Astrocyte of the spinal cord (primary cell): ENCODE measurements at places on chromosomes 7 and 10.

GRCh38 chr7:151425670-151426440 lies 14.1 kb downstream of the CRYGN start:
- DNase-seq: peak; percentile 73

- DNase-seq: no peak
These were observed 1.2 kb downstream of the PARP12 start for GRCh38 chr7:140061607-140061930.

DNA sequence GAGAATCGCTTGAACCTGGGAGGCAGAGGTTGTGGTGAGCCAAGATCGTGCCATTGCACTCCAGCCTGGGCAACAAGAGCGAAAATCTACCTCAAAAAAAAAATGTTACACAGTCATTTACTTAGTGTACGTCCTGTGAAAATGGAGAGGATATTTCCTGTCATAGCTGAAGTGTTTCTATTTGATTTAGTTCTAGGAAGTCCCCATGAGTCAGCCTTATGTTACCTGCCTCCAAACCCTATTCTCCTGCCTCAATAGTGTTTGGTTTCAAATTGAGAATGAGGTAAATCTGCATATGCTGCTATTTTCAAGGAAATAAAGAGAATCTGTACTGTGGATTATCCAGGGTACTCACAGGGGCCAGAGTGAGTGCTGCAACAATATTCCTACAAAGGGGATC lies 1284.5 kb upstream of the AUTS2 start:
- DNase-seq: no peak

DNA sequence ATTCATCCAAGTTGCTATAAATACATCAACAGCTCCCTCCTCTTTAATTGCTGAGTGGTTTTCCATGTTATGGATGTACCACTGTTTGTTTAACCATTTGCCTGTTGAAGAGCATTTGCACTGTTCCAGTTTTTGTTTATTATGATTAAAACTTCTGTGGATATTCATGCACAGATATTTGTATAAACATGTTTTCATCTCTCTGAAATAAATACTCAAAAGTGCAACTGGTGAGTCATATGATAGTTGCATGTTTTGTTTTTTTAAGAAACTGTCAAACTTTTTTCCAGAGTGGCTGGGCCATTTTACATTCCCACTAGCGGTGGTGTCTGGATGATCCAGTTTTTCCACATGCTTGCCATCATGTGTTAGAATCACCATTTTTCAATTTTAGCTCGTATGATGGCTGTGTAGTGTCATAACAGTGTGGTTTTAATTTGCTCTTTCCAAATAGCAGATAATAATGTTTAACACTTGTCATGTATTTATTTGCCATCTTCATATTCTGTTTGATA lies 33.6 kb downstream of the MEOX2 start:
- DNase-seq: no peak

GRCh38 chr7:151851145-151851751 lies 25.7 kb downstream of the PRKAG2 start:
- no peak for DNase-seq

DNA sequence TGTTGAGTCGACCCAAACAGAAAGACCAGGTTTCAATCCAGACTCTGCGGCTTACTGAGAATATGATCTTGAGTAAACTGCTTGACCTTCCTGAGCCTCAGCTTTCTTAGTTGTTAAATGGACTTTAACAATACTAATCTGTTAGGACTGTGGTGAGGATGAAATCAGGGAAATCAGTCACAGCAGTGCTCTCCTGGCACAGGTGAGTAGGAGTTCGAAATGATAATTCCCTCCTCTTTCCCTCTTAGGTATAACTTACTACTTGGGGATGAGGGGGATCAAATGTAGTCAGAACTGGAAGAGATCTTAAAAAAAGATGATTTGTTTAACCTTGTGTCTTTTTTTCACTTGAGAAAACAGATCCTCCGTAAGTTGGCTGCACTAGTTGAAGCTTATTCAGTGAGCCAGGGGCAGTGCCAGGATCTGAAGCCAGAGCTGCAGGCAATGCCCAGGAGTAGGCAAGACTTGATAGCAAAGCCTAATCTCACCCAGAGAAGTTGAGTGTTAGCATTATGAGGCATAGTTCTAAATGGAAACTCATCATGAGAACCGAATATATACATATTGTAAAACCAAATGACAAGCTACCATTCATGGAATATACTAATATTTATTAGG lies 1.8 kb upstream of the MAGI2 start:
- DNase-seq: no peak

GRCh38 chr10:58992830-58993460 lies 183.5 kb upstream of the PHYHIPL start:
- DNase-seq: no peak

DNA sequence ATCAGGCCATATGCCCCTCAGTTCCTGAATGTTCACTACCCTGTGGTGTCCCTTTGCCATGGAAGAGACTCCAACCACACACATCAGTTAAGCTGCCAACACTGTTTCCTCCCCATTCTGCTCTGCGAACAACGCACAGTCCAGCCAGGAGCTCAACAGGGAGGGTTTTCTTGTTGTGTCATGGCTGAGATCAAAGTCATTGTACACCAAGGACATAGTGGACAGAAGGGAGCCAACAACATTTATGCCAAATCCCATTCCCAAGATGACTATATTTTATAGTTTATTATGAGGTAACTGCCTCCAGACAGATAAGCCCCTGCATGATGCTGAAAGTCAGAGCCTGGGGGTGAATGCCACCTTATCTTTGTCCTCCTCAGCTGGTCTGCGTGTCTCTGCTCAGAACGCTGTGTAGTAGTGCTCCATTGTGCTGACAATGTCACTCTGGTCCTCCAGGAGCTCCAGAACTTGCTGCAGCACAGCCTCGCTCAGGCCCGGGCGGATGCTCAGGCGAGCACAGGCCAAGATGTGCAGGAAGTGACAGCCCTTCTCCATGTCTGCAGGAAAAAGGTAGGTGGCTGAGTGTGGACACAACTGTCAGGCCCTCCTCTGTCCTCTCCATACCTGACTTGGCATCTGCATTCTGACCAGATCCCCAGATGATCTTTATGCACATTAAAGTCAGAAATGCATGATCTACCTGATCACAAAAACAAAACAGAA lies 27.1 kb upstream of the SH3PXD2A start:
- DNase-seq: no peak

GRCh38 chr10:14617852-14618251 lies 156.8 kb downstream of the FAM107B start:
- no peak for DNase-seq

- peak; percentile 19 for DNase-seq
These were observed 83.1 kb upstream of the SEMA3A start for GRCh38 chr7:84277628-84278224.

GRCh38 chr10:100004805-100005510 lies 4.8 kb downstream of the DNMBP start:
- no peak for DNase-seq

DNA sequence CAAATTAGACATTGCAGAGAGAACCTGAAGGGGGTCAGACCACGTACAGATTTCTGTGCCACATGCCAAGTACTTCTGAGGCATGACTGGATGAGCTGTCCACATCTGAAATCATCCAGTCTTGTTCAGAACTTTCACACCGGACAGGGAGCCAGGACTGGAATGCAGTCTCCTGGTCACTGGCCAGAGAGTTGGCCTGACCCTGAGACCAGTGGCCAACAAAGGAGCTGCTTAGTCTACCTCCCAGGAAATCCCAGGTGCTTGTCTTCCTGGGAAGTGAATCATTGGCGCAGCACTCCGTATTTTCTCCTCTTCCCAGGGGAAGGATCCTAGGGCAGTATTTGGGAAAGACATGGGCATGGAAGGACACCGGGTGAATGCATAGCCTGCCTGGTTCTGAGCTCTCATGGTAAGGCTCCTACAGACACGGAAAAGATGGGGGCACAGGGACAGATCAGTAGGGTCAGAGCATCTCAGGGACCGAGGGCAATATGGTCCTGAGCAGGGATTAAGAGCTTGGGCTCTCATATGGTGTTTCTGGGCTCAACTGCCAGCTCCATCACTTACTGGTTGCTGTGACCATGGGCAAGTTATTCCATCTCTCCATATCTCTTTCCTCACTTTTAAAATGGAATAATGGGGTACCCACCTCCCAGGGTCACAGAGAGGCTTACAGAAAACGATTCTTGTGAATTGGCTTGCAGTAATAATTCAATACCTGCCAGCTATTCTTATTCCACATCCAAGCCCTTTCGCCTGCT lies 1.3 kb upstream of the SCD start:
- peak; percentile 79 for DNase-seq

DNA sequence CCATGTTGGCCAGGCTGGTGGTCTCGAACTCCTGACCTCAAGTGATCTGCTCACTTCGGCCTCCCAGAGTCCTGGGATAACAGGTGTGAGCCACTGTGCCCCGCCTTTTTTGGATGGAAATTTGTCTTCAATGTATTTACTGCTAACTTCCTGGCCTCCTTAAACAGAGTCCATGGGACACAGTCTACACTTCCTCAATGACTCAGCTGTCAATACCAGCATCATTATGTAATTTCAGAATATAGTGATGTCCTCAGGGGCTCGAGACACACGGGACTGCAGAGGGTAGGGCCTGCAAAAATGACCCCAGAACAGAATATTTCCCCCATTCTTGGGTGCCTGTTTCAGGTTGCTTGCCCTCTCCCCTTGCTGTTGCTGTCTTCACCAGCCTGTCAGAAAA lies 31.1 kb downstream of the CAMK2G start:
- no peak for DNase-seq
